Activated T-cell treated with anti-CD3 and anti-CD28 coated beads for 1 hour (primary cell): ENCODE measurements at places on chromosomes 4 and X.

GRCh38 chr4:76488888-76489685 is 54.1 kb downstream of the SHROOM3 start:
- no peak for DNase-seq

DNA sequence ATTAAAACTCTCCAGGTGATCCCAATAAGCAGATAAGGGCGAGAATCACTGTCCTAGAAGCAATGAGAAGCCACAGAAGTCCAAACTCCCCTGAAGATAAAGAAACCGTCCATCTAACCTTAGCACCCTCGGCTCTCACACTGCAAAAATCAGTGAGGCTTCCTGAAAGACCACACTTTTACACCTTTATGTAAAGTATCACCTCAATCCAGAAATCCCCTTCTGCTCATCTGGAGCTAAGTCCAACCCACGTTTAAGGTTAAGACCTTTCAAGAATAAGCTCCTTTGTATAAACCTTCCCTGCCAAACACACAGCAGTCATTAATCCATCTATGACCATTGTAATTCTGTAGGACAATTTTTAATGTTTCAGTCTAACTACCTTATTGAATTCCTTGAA is 41.7 kb downstream of the LIN54 start:
- DNase-seq = no peak

GRCh38 chr4:110926841-110927400 is 304.0 kb upstream of the PITX2 start:
- no peak for DNase-seq

GRCh38 chrX:74421036-74421739 is at the start of gene SLC16A2:
SLC16A2 (plus strand) TSS chrX:74421493; CDS start chrX:74421638, 145 bp downstream.
- peak; percentile 3 for DNase-seq

- DNase-seq = no peak
Measured at GRCh38 chrX:1658071-1658491, 43.2 kb downstream of the ASMT start.

DNA sequence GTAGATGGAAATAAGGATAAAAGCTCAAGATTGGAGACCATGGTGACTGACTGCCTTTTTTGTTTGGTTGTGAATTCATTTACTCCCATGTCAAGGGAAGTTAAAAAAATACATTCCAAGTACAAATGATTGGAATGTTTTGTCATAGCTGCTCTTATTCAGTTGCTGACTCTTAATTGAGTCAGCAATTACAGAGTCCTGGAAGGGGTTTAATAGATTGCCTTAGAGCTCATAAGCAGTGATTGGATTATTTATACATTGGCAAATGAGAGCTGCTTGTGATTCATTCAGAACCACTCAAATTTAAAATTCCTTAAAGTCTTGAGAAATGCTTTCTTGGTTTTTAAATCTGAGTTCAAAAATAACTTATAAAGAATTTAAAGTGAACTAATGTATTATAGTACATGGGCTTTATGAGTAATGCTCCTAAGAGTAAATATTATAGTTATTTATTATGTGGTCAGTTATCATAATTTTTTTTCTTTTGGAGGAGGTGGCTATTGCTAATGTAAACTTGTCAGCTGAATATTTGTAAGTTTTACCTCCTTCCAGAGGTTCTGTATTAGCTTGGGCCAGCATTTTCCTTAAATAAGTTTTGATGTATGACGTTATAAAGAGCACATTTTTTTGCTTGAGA is 13.6 kb downstream of the JADE1 start:
- no peak for DNase-seq

DNA sequence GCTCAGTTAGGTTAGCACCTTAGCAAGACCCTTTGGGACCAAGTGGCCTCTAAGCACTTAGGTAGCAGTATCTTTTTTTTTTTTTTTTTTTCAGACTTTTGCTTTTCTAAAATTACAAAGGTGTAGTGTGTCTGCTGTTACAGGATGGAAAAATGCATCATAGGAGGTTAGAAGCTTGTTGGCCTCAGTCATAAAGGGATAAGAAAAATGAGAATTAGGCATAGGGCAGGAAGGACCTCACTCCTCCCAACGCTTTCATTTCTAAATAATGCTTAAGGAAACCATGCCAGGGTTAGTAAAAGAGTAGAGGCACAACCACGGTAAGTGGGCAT is 148.4 kb upstream of the PLAC1 start:
- no peak for DNase-seq

DNA sequence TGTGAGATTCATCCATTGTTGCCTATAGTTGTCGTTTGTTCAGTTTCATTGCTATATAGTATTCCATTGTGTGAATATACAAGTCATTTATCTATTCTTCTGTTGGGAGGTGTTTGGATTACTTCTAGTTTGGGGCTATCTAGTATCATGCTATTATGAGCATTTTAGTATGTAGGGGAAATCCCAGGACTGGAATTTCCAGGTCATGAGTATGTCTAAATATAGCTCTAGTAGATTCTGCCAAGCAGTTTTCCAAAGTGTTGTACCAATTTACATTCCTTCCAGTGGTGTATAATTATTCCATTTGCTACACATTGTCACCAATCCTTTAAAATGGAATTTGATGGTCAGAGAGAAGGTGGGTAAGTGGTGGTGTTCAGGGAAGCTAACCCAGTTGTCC is 30.1 kb downstream of the EGFL6 start:
- DNase-seq = no peak

- no peak for DNase-seq
Measured at GRCh38 chr4:6963139-6963611, 53.5 kb downstream of the TBC1D14 start.

DNA sequence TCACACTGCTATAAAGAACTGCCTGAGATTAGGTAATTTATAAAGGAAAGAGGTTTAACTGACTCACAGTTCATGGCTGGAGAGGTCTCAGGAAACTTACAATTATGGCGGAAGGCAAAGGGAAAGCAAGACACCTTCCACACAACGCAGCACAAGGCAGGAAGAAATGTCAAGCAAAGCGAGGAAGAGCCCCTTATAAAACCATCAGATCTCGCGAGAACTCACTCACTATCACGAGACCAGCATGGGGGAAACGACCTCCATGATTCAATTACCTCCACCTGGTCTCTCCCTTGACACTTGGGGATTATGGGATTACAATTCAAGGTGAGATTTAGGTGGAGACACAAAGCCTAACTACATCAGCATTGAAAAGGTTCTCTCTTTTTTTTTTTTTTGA is 39.6 kb downstream of the PALLD start:
- DNase-seq = no peak

DNA sequence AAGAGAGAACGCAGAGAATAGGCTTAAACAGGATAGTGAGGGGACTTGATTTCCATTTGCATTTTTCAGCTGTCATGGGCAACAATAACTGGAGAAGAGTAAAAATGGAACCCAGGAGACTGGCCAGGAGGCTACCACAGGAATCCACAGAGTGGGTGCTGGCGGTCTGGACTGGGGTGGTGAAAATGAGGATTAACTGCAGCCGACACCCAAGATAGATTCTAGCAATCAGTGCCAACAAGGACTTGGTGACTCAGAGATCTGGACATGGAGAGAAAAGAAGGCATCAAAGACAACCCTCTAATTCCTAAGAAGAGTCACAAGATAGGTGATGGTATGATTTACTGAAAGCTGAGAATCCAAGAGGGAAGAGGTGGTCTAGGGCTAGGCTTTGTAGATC is 102.8 kb downstream of the ATP8A1 start:
- no peak for DNase-seq

- DNase-seq = no peak
Measured at GRCh38 chr4:185567381-185568376, 32.4 kb upstream of the PDLIM3 start.

GRCh38 chr4:119939071-119939995 is 127.3 kb downstream of the MAD2L1 start:
- no peak for DNase-seq
